Smooth muscle cell of the pulmonary artery (primary cell): ENCODE measurements at places on chromosomes 6 and 20. TPM values are rescaled to one million over a fixed set of nuclear protein-coding genes. Genes with fewer than 3 reads are reported as not detected.

The TMEM74B gene
- total RNA-seq: 0.10 and 0.13 TPM in 2 replicates

The CRYBG1 gene
- 6.3 and 20.0 TPM in 2 replicates for total RNA-seq

The CST5 gene
- not detected in 2 replicates for total RNA-seq

The PXMP4 gene
- total RNA-seq: 5.9 and 6.9 TPM in 2 replicates

The SLC17A3 gene
- total RNA-seq: not detected in 2 replicates
